ENCODE measurements at places on chromosomes 5 and 9. TPM values are rescaled to one million over a fixed set of nuclear protein-coding genes. Genes with fewer than 3 reads are reported as not detected.

NUTM2F gene
- total RNA-seq: not detected

PDCD1LG2 gene
- total RNA-seq: 4.4 TPM

TAF11L5 gene
- total RNA-seq: not detected

LCN6 gene
- 0.68 TPM for total RNA-seq

DNA sequence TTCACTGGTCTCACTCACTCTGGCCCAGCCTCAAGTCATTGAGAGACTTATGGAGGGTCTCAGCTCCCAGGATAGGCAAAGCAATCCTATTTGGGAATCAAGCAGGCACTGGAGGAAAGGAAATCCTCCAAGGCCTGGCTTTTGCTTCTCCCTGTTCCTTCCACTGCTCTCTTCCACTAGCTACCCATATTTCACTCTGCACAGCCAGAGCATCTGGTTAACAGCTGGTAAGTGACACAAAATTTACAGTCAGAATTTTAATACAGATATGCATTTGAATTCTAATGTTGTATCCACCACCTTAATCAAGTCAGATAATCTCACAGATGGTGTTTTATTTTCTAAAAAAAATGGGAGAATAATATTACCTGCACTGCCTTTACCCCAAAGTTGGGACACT, 868 bp upstream of the C1QTNF2 start:
- no peak for DNase-seq

- no peak for DNase-seq
Measured at GRCh38 chr5:130759061-130759460, 406.0 kb downstream of the HINT1 start.

- no peak for DNase-seq
Measured at GRCh38 chr5:120767178-120767820, 303.2 kb downstream of the PRR16 start.

GRCh38 chr5:113817683-113818082, 304.2 kb downstream of the YTHDC2 start:
- DNase-seq: no peak

GRCh38 chr5:141969783-141970771, 1.2 kb downstream of the RNF14 start:
- no peak for DNase-seq

GRCh38 chr9:125785248-125785751, 38.1 kb downstream of the PBX3 start:
- peak; percentile 85 for DNase-seq

DNA sequence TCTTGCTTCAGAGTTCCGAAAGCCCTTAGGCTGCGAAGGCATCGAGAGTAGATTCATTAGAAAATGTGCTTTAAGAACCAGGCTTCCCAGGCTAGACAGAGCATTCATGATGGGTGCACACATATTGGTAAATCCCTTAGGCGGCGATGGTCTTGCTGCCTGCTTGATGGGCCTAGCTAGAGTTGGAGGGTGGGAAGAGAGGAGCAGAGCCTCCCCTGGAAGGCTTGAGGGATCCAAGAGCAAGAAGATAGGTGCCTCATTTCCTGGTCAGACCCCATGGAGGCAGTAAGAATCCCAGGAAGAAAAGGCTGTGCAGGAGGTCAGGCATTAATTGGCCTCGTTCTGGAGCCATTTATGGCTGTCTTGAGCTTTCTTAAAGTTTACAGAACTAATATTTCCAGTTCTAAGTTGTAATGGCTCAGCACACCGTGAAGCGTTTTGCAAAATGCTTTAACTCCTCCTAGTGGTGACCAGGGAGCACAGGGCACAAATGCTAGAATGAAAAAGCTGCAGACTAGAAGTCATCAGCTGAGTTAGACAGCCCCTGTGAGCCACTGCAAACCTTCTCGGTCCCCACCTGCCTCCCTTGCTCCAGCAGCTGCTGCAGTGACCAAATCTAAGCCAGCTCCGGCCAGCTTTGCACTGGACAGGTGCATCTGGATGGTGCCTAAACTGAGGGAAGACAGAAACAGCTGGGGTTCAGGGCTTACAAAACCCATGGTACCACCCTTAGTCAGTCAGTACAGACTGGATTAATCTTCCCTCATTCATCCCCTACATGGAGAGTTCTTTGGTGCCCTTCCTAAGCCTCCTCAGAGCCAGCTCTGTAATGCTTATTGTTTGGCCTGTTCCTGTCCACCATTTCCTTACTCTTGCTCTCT, 14.7 kb downstream of the SLC45A2 start:
- DNase-seq: peak; percentile 55

GRCh38 chr5:89011778-89012711, 129.1 kb upstream of the MEF2C start:
- no peak for DNase-seq

DNA sequence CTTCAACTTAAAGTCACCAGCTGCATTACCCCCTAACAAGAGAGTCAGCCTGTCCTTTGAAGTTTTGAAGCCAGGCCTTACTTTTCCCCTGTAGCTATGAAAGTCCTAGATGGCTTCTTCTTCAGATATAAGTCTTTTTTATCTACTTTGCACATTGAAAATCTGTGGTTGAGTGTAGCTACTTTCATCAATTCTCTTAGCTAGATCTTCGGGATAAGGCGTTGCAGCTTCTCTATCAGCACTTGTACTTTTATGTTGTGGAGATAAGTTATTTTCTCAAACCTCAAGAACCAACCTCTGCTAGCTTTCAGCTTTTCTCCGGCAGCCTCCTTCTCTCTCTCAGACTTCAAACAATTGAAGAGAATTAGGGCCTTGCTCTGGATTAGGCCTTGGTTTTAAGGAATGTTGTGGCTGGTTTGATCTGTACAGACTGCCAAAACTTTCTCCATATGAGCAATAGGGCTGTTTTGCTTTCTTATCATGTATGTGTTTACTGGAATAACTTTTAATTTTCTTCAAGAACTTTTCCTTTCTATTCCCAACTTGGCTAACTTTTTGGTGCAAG, 21.6 kb downstream of the CATSPER3 start:
- DNase-seq: no peak

- no peak for DNase-seq
Measured at GRCh38 chr5:162752612-162753011, 684.8 kb upstream of the CCNG1 start.
